ENCODE measurements at places on chromosomes 12 and 14.

DNA sequence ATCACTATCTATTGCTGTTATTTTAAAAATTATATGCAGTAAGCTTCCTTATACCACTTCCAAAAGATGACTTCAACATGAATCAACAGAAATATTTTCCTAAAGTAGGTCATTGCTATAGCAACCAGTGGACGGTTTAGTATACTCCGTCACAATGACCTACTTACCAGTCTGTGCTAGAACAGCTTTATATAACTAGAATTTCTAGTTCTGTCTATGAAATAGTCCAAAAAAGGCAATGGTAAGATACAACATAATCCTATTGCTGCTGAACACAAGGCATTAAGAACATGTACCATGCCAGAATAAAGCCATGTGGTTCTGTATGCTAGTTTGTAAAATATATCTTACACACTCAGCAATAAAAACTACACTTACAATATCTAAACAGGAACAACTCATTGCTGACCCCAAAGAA lies 40.7 kb upstream of the MTERF2 start:
- peak; percentile 93 for DNase-seq

DNA sequence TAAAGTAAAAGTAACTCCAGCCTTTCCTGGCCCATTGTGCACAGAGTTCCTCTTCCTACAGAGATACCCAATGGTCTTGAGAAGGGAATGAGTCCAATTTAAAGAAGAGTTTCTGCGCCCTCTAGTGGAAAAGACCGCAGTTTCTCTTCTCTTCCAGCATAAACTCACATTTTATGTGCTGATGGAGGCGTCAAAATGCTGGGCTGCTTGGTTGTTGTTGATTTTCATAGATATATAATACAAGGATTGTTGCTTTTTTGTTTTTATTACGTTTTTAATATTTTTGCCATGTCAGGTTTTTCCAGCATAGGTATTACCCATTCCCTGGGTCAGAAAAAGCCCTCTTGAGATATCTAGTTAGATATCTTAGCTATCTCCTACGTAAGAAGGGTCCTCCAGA lies 356.9 kb upstream of the STXBP6 start:
- DNase-seq: peak; percentile 11

GRCh38 chr12:116662612-116663144 lies 75.2 kb downstream of the SPRING1 start:
- DNase-seq: no peak

GRCh38 chr12:49297695-49298060 lies 2.7 kb downstream of the PRPH start:
- DNase-seq: no peak

DNA sequence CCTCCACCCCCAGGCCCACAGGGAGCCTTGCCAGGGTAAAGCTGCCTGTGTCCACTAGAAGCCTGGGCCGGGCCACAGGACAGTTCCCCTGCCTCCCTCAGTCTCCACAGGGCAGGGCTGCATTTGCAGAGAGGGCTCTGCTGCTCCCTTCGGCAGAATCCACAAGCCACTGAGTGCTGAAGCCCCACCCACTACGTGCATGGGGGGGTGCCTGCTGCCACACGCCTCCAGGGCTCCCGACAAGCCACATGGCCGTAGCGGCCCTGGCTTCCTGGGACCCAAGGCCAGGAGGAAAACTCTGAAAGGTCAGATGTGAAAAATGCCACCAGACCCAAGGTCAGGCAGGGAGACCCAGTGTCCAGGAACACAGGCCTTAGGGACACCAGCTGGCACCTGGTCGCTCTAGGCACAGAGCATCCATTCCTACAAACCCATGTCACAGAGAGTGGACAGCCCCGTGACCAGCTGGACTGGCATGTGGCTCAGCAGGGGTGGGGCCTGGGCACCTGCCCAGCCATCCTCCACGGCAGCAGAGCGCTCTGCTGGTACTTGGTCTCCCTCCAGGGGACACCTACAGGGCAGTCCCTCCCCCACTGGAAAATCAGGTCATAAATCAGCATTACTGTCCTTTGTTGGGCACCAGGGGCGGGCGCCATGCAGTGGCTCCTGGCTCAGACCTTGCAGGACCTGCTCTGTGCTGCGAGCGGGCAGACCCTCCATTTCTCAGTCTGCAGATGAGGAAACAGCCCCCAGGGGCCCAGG lies 42.9 kb downstream of the CCDC85C start:
- no peak for DNase-seq

DNA sequence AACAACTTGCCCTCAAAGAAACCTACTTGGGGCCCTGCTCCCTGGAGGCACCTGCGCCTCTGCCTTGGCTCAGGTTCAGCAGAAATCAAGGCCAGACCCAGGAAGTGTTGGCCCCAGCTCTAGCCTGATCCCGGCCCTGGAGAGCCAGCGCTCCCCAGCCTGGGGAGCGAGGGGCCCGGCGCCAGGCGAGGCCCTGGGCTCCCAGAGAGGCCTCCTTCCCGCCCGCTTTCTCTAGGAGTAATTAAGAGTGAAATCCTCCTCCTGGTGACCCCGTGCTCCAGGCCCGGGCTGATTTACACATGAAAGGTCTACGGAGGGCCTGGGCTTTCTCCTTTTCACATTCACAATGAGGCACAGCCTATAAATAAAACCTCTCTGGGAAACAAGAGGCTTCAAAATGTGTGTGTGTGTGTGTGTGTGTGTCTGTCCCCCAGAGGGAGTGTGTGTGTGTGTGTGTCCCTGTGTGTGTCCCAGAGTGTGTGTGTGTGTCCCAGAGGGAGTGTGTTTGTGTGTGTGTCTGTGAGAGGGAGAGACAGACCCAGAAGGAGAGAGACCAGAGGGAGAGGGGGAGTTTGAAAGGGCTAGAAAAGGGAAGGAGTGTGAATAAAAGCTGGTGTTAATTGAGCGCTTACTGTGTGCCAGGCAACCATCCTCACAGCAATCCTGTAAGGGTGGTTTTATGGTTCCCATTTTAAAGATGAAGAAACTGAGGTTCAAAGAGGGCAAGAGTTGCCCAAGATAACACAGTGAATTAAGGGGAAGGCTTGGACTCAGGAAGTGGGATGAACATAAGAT lies 23.8 kb upstream of the COX6A1 start:
- no peak for DNase-seq

DNA sequence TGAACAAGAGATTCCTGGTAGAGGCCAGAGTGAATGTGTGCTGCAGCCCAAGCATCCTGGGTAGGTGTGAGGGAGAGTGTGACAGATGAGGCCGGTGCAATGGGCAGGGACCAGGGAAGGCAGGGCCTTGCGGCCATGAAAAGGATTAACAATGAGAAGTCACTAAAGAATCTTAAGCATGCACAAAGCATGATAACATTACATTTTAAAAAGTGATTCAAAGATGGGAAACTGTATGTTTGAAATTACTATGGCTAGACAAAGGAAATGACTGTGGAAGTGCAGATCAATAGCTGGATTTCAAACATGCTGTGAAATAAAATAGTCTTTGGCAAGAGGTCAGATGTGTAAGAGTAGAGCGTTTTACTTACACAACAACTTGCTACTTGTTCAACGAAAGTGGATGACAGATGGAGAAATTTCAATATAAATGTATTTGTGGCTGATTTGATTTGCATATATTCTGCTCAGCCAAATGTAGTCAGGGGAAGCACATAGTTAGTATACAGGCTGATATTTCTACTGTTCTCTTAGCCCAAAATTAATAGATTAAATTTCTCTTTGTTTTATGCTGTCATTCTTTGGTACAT lies 175.5 kb downstream of the CCDC59 start:
- DNase-seq: no peak

- no peak for DNase-seq
Measured at GRCh38 chr12:120342175-120343038, 14.8 kb upstream of the PLA2G1B start.

DNA sequence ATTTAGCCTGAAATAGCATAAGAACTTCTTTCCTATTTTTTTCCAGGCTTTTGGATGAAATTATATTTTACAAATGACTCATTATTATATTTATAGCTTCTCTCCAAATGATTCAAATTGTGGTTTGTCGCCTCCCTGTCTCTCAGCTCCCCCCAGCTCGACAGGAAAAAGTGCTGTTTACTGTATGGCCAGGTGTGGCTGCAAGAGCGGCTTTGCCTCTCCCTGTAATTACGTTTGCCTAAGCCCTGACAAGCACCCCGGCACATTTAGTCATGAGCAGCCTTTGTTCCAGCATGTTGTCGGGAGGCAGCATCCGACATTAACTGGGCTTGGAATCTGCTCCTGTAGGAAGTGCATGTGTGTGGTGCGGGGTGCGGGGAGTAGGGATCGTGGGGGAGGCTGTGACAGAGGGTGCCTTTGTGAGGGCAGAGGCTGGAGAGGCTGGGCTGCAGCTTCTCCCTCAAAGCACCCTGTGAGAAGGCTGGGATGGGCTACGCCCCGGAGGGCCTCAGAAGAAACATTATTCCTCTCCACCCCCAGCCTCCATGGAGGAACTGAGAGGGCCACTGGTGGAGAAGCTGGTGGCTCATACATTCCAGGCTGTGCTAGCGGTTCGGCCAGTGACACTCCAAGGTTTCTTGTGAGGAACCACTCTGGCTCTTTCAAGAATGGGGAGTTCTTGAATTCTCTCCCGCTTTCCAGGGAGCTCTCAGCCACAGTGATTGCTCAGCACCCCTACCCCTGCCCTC lies 42.1 kb upstream of the CTDSP2 start:
- no peak for DNase-seq

DNA sequence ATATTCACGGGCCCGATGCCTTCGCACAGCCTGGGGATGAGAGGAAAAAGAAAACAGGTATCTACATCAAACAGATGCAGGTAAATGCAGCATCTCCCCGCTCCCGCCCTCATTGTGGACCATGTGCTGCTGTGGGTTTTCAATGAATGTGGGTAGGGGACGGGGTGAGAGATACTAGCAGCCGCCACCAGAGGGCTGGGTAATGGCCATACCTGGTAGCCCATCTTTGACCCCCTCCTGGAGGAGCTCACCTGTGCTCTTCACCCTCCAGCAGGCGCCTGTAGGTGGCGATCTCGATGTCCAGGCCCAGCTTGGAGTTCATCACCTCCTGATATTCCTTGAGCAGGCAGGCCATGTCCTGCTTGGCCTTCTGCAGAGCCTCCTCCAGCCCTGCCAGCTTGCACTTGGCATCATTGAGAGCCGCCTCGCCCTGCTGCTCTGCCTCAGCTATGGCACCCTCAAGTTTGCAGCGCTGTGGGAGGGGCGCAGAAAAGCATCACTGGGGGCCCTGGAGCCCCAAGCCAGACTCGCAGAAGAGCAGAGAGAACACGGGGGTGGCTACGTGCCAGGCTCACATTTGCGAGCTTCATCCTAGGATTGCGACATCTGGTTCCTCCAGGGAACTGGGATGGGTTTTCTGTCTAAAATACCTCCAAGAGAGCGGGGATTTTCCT lies 10.2 kb downstream of the KRT82 start:
- no peak for DNase-seq

DNA sequence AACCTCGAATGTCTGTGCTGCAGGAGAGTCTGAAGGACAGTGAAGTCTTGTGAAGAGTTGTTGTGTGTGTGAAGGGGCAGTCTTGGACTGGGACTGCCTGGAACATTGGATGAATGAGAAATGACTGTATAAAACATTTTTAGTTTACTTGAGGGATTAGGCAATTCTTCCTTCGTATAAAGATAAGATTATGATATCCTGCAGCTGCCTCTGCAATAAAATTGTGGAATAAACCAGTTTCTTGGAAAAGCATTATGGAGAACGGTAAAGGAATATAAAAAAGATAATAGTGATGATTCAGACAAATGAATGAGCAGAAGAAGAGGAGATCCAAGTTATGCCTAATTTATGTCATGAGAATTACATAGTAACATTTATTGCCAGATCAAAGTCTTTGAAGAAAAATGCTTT lies 30.9 kb upstream of the LUM start:
- DNase-seq: no peak

DNA sequence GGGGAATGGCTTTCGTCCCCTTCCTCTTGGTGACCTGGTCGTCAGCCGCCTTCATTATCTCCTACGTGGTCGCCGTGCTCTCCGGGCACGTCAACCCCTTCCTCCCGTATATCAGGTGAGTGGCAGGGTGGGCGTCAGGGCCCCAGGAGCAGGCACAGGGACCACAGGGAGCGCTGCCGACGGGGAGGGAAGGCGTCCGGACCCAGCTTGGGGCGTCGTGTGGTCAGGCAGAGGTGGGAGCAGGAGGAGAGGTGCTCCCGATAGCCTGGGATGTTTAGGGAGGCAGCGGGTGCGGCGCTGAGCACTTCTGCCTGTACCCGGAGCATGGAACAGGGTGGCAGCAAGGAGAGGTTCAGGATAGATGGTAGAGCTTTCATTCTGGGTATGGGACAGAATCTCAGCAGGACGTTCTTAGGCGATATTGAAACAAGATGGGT lies 444 bp downstream of the DRAM1 start:
- DNase-seq: no peak

- DNase-seq: no peak
Measured at GRCh38 chr12:72390146-72390545, 118.0 kb downstream of the TRHDE start.

GRCh38 chr12:89073659-89074058 lies 278.6 kb downstream of the DUSP6 start:
- no peak for DNase-seq

DNA sequence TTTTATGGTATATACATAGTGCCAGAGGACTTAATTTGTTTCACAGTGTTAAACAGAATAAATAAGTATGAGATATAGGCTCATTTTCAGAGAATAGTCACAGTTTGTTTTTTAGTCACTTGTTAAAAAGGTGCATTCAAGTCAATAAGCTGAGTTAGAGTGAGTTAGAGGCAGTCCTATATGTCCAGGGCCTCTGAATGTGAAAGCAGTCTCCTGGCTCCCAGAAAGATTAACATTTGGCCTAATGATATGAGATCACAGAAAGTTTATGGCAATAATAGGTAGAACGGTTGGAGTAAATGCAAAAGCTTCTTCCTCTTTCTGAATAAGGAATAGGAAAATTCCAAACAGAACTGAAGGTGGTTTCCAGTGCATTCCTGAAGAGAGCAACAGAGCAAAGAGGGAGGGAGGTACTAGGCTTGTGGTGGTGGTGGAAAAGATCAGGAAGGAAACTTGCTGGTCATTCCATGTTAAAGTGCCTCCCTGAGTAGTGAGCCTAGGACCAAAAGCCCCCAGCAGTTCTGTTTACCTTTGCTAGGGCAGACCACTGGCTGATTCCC lies 54.4 kb downstream of the SLC38A4 start:
- DNase-seq: no peak

- no peak for DNase-seq
Measured at GRCh38 chr12:22971701-22972191, 346.8 kb downstream of the ETNK1 start.

- no peak for DNase-seq
Measured at GRCh38 chr12:104490850-104491249, 34.1 kb downstream of the CHST11 start.

- peak; percentile 1 for DNase-seq
Measured at GRCh38 chr14:79842270-79842669, 369.0 kb downstream of the DIO2 start.

GRCh38 chr12:6367065-6367968 lies 8.0 kb downstream of the SCNN1A start:
- peak; percentile 64 for DNase-seq

GRCh38 chr12:4819654-4820053 lies 90.1 kb upstream of the KCNA1 start:
- no peak for DNase-seq

- DNase-seq: no peak
Measured at GRCh38 chr12:79119796-79120195, 255.2 kb downstream of the SYT1 start.

GRCh38 chr14:51095854-51096823 lies 1.2 kb upstream of the TRIM9 start:
- DNase-seq: no peak
